Small intestine (tissue), 16 donors: ENCODE measurements at places on chromosomes 16 and 17.

- no peak for DNase-seq
Measured at GRCh38 chr16:51624080-51624775, 473.2 kb upstream of the SALL1 start.

DNA sequence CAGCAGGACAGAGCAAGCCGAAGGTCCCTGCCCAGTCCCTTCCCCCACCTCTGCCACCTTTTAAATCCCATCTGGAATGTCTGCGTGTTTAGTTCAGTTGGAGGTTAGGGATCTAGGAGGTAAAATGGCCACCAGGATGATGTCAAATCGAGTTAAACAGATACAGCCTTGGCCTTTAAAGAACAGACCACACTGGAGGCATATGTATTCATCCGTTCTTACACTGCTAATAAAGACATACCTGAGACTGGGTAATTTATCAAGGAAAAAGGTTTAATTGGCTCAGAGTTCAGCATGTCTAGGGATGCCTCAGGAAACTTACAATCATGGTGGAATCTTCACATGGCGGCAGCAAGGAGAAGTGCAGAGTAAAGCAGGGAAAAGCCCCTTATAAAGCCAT, 167.8 kb upstream of the CACNG5 start:
- DNase-seq, result no peak

DNA sequence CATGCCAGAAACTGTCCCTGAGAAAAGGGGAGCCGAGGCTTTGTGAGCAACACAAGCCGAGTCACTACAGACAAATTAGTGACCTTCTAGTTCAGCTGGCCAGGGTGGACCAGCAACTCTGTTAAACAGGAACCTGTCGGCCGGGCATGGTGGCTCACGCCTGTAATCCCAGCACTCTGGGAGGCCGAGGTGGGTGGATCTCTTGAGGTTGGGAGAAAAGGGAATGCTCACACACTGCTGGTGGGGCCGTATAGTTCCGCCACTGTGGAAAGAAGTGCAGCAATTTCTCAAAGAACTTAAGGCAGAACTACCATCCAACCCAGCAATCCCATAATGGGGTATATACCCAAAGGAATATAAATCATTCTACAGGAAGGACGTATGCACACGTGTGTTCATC, 67.8 kb downstream of the C16orf95 start:
- no peak for DNase-seq

GRCh38 chr17:20235747-20236146, 226.6 kb downstream of the SPECC1 start:
- no peak for DNase-seq

GRCh38 chr16:48852458-48852857, 242.5 kb upstream of the N4BP1 start:
- DNase-seq, result no peak

GRCh38 chr16:88284626-88285513, 97.9 kb upstream of the ZNF469 start:
- DNase-seq, result no peak

GRCh38 chr17:14748036-14748710, 447.3 kb downstream of the HS3ST3B1 start:
- no peak for DNase-seq

- peak; percentile 72 for DNase-seq
Measured at GRCh38 chr17:50681263-50682200, 26.2 kb downstream of the ANKRD40 start.

DNA sequence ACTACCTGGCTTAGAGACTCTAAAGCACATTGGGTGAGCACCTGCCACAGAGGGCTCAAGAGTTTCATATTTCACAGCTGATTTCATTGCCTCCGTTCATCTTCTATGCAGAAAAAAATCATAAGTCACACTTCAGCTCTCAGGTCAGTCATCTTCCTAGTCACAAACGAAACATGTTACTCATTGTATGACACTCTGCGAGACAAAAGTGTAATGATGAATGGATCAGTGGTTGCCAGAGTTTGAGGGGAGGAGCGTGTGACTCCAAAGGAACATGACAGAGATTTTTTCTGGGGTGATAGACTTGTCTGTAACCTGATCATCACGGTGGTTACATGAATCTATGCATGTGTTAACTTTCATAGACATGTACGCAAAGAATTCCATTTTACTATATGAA, 195.2 kb upstream of the CNTNAP4 start:
- DNase-seq, result no peak

- DNase-seq, result no peak
Measured at GRCh38 chr17:35641032-35641431, 53.9 kb downstream of the AP2B1 start.

DNA sequence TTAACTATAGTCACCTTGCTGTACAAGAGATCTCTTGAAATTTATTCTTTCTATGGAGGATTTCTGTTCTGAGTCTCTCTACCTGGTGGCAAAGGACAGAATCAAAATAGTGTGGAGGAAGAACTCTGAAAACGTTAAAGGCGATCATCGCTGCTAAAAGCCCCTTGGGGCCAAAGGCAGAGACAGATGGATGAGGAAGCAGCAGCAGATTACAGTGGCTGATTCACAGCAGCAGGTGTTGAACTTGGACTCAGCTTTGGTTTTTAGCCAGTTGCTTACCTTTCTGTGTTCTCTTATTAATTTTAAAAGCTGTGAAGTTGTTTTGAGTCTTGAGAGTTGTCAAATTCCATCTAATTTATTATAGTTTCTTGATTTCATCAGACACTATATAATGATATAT, 956.1 kb upstream of the GOT2 start:
- DNase-seq, result no peak

DNA sequence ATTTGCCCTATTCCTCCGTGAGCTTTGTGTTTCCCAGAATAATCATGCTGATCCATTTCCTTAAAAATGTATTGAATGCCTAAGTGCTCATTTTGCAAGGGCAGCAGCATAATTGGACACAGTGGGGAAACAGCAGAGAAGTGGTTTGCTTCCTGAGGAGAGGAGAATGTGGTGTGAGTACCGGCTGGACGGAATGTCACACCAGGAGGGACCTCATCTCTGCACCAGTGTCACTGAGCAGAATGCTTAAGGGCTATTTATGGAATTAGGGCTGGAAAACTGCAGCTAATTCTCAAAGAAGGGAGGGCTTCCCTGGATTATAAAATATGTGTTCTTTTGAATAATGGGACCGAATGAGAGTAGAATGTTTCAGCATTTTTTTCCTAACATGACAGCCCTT, 1100.6 kb upstream of the RBFOX1 start:
- DNase-seq, result no peak

DNA sequence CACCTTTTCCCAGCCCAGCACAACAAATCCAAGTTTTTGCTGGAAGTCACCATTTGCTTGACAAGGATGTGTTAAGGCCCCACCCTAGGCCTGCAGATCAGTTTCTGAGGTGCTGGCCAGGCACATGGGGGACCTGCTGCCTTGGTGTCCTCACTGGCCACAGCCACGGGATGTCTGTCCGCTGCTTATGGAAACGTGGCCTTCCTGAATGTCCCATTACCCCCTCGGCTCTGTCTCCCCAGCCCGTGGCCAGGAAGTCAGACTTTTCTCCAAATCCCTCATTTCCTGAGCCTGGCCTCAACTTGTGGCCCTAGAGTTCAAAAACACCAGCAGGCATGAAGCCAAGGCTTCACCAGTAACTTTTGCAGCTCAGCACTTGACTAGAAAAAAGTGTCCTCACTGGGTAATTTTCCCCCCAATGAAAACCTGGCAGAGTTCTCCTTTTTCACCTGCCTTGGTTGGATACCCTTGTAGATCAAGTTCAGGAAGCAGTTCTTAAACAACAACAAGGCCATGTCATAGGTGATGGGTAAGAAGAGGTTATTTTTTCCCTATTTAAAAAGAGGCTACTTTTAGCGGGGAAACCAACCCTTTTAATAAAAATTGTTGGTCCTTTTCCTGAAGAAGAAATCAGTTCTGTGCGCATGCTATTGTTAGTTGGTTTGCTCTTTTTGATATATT, 80.8 kb downstream of the SOCS1 start:
- DNase-seq, result no peak

DNA sequence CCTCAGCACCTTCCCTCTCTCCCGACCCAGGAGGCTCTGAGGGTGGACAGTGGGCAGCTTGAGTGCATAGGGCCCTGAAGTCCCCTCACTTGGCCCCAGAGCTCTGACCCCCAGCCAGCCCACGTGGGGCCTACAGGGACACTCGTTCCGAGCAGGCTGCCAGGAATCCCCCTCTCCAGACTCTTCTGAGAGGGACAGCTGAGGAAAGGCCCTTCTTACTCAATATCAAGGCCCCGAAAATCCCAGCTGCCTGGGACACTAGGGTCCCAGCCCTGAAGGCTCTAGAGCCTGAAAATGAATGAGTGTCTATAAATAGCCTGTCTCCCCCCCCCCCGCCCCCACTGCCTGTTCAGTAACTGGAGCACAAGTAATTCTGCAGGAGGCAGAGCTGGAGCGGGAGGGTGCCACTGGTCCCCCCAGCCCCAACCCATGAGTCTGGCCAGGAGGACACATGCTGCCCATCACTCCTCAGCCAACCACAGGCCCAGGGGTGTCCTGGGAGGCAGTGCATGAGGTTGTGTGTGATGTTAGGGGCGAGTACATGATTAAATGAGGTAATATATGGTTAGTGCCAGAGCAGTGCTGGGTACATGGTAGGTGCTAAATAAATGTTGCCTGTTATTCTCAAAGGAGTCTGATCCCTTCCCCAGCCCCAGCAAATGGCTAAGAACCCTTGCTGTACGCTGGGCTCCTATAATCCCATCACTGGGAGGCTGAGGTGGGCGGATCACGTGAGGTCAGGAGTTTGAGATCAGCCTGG, 11.6 kb downstream of the ADAM11 start:
- DNase-seq, result no peak

DNA sequence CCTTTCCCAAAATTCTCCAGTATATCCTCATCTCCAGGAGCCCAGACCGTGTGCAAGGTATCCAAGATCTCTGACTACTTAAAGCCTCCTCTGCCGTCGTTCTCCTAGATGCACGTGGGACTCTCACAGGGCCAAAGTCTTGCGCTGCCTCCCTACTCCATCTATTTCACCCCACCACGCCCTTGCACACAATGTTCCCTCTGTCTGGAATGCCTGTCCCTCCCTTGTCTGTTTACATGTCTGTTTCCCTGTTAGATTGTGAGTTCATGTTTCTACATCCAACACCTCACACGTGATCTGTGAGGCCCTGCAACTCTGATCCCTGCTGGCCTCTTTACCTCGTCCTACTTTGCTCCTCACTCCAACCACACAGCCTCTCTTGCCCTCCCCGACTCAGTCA, 4.9 kb upstream of the FZD2 start:
- peak; percentile 92 for DNase-seq

DNA sequence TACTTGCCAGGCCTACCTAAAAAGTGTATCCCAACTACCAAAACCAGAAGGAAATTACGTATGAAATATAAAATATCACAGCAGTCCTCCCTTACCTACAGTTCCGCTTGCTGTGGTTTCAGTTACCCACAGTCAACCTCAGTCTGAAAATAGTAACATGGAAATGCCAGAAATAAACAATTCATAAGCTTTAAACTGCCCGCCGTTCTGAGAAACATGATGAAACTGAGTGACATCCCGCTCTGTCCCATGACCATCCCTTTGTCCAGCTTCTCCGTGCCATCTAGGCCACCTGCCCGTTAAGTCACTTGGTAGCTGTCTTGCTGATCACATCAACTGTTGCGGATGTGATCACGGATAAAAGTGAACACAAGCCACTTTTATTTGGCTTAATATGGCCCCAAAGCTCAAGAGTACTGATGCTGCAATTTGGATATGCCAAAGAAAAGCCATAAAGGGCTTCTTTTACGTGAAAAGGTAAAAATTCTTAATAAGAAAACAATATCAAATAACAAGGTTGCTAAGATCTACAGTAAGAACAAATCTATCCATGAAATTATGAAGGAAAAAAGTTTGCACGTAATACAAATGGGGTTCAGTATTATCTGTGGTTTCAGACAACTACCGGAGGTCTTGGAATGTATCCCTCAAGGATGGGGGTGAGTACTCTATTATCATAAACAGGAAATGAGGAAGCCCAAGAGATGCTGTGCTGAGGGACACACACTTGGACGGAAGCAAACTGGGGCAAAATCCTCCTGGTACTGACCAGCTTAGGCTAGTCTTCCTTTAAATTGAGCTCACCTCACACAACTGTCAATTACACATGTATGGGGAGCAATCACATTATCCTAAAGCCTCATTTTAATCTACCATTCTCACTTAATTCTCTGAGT, 8.2 kb downstream of the USP22 start:
- peak; percentile 27 for DNase-seq

DNA sequence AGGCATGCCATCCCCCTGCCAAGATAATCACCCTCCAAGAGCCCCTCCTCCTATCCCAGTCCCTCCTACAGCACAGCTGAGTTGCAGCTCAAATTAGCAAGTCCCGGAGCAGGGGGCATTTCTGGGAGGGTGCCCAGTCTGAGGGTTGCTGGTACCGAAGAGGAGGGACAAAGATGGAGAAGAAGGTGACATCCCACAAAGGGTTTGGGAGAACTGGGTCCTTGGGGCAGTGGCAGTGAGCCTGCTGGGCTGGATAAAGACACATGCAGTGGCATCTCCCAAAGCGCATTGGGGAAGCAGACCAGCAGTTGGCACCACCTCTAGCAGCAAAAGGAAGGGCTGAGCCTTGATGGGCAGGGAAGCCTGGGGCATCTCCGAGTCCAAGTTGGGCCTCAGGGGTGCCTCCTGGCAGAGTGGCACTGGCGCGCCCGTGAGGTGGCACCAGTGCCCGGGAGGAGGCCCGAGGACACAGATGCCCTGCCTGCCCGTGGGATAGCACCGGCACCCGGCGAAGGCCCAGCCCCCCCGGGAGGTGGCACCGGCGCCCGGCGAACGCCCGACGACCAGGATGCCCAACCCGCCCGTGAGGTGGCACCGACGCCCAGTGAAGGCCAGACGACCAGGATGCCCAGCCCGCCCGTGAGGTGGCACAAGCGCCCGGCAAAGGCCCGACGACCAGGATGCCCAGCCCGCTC, 622 bp downstream of the TOM1L2 start:
- DNase-seq, result peak; percentile 30

GRCh38 chr17:81049973-81050551, 15.1 kb downstream of the BAIAP2 start:
- no peak for DNase-seq
